Inflammatory macrophage treated with lipopolysaccharide for 1 hour (primary cell): ENCODE measurements at places on chromosomes 11 and 22.
A peak's percentile ranks its signal among the peaks of the same experiment; 100 is the strongest.

- DNase-seq, result no peak
These were observed at the start of gene ADORA2A for GRCh38 chr22:24427500-24428164. Gene ADORA2A, plus strand, starts transcription at chr22:24427599. Its CDS starts 5,806 bp downstream, at chr22:24433405.

- no peak for DNase-seq
These were observed 28.6 kb downstream of the ATG16L2 start for GRCh38 chr11:72842653-72843330.

GRCh38 chr11:125262194-125262829 is 97.8 kb downstream of the PKNOX2 start:
- DNase-seq, result no peak

DNA sequence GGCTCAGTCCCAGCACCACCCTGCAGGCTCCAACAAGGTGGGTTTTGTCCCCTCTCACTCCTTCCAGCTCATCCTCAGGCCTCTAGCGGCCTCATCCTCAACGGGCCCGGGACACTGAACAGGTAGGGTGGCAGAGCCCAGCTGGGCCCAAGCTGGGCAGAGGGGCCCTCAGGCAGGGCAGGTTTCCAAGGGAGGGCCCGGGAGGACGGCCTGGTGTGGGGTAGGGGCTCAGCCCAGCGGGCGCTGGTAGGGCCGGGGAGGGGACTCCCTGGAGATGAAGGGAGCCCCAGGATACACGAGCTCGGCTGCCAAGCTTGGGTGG is 2.5 kb upstream of the IFITM10 start:
- DNase-seq, result no peak

- no peak for DNase-seq
These were observed 5.1 kb downstream of the USP35 start for GRCh38 chr11:78193806-78194205.

GRCh38 chr11:85027346-85027745 is 599.8 kb downstream of the DLG2 start:
- DNase-seq, result no peak

DNA sequence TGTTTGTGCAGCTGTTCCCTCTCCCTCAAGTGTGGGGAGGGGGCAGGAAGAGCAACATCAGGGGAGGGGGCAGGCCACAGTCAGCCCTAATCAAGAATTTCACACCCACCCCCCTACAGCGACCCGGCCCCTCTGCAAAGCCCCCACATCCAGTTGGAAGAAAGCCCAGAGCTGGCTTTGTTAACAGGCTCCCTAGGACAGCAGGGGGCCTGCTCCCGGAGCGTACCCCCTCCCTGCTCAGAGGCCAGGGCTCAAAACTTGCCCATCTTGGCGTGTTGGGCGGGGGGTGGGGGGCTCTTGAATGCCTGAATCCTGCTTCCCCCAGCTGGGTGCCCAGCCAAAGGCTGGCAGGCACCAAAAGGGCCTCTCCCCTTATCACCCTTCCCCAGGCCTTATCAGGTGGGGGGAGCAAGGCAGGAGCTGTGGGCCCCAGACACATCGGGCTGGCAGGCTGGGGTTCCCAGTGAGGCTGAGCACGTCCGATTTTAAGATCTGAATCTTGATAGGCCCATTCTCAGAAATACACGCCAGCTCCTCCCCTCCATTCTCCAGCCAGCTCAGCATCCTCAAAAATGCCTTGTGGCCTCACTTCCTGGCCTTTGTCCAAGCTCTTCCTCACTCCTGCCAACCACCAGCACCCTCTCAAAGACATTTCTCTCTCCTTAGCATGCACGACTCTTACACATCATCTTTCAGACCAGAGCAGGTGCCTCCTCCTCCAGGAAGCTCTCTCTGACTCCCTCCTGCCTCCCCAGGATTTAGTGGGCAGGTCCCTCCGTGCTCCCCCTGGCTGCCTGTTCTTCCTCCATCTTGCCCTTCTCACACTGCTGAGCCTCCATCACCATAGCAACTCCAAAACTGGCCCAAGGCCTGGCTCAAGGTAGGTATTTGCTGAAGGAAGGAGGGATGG is 384.8 kb downstream of the MN1 start:
- DNase-seq, result no peak

GRCh38 chr11:57476757-57477506 is 16.6 kb downstream of the RTN4RL2 start:
- peak; percentile 48 for DNase-seq

- no peak for DNase-seq
These were observed 23.6 kb downstream of the EIF4G2 start for GRCh38 chr11:10785146-10785474.

- no peak for DNase-seq
These were observed 129.4 kb downstream of the NOX4 start for GRCh38 chr11:89361734-89362133.

GRCh38 chr11:125960771-125961170 is 14.9 kb downstream of the VSIG10L2 start:
- DNase-seq, result no peak

GRCh38 chr11:65965986-65966762 is 4.6 kb downstream of the SART1 start:
- DNase-seq, result no peak

GRCh38 chr11:61171907-61172306 is 10.7 kb upstream of the VPS37C start:
- DNase-seq, result no peak

DNA sequence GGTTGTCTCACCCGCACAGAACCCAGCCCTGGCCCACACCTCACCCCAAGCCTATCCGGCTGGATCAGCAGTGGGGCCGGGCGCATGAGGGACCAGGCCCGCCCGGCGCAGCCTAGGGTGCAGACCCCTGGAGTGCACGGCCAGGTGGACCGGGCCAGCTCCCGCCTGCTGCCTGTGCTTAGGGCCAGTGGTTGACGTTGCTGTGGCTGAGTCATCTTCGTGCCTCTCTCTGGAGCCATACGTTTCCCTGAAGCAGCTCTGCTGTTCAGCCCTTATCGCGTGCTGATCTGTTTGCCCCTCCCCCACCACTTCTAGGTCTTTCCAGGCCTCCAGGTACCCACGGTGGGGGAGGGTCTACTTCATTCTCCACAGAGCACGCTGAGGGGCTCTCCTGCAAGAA is 39.5 kb downstream of the CDKN1C start:
- no peak for DNase-seq

DNA sequence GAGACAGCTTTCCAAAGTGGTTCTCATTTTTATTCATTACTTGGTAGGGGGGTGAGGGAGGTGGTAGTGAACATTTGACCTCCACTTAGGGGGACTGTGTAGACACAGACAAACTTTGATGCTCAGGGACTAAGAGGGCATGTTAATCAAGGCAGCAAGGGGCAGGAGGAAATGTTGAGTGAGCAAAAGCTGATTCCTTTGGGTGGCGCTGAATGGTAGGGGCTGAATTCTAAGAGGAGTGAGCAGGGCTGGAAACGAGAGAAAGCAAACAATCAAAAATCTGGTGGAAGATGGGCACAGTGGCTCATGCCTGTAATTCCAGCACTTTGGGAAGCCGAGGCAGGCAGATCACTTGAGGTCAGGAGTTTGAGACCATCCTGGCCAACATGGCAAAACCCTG is 164.8 kb upstream of the BDNF start:
- no peak for DNase-seq

- peak; percentile 67 for DNase-seq
These were observed 711 bp downstream of the FDX1 start for GRCh38 chr11:110430267-110431050.

GRCh38 chr22:49646876-49647275 is 180.8 kb downstream of the BRD1 start:
- DNase-seq, result no peak

GRCh38 chr11:75879737-75880136 is 64.7 kb downstream of the UVRAG start:
- no peak for DNase-seq

DNA sequence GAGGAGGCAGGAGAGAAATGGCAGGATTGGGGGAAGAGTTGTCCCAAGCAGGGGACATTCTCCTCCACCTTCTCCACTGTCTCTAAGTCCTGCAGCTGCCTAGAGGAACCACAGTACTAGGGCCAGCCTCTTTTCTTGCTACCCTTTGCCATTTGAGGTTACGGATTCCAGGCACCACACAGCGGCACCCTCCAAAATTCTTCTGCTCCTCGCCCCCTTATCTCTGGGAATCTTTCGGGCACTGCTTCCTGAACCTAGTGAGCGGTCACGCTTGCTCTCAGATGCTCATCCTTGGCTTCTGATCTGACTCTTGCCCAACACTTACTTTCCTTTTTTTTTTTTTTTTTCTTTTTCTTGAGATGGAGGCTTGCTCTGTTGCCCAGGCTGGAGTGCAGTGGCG is 26.6 kb upstream of the XBP1 start:
- DNase-seq, result no peak

DNA sequence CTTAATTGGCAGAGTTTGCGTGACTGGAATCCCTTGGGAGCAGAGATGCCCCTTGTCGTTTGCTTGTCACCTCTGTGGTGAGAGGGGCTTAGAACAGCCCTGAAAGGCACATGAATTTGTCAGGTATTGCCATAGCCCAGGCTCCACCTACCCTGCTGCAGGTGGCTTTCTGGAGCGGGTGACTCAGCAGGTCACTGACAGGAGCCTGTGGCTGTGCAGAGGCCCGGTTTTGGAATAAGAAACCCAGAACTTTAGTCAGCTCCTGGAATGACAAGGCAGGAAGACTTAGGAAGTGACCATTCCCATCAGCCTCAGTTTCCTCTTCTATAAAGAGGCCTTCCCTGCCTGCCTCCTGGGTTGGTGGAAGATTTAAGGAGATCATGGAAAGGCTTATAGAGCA is 539.7 kb downstream of the INSC start:
- DNase-seq, result no peak

DNA sequence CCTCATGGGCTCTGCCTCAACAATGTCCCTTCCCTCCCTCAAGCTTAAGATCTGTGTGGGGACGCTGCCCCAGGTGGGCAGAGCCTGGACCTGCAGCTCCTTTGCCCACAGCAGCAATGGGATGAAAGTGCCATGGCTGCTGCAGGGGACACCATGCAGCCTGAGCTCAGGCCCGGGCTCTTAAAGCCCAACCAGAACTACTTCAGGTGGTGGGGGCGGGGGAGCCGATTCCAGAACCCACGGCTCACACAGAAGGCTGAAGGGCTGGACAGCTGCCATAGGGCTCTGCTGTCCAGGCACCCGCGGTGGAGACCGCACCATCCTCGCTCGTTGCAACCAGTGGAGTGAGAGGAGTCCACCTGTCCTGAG is 12.5 kb downstream of the CHID1 start:
- no peak for DNase-seq

GRCh38 chr11:133271206-133271605 is 261.1 kb downstream of the OPCML start:
- DNase-seq, result no peak

DNA sequence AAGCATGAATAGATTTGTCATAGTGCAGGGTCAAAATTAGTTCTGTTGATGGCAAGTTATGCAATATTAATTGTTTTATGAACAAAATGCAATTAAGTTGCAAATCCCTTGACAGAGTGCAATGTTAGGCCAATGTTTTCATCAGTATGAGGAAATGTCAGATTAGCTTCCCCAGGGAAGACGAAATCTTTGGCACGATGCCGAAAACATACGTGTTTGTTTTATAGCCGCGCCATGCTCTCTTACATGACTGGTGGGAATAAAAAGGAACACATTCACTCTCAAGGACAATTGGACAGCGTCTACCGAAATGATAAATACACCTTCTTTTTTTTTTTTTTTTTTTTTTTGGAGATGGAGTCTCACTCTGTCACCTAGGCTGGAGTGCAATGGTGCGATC is 27.0 kb downstream of the MFNG start:
- no peak for DNase-seq

- DNase-seq, result no peak
These were observed 10.4 kb upstream of the ANO1 start for GRCh38 chr11:70067591-70068341.

DNA sequence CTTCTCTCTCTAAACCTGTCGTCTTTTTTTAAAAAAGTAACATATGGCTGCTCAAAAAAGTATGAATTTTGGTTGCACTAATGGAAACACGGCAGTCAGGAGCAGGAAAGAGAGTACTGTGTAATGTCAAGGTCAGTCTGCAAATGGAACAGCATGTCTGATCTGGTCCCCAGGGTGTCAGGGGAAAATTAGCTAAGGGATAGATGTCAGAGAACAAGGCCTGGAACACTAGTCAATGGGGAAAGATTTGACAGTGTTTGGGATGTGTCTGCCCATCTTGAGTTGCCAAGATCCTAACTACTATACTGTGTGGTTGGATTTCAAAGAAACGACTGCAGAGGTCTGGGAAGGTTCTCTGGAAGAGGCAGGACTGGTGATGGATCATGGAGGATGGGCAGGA is 65.7 kb upstream of the PHOX2A start:
- no peak for DNase-seq

GRCh38 chr22:35524966-35525686 is 15.5 kb upstream of the RASD2 start:
- no peak for DNase-seq

- DNase-seq, result no peak
These were observed 129.7 kb downstream of the ST3GAL4 start for GRCh38 chr11:126485021-126485792.

DNA sequence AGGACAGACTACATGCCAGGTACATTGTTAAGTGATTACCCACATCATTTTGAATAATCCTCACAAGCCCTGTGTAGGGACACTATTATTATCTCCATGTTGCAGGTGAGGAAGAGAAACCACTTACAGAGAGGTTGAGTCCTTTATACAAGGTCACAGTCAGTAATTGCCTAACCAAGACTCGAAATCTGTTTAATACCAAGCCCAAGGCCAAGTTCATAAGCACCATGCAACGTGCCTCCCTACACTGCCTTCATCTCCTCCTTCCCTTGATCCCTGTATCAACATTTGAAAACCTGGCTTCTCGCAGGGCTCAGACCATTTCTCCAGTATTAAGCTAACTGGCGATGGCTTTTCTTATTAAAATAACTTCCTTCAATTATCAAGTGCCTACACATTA is 41.7 kb upstream of the SEZ6L start:
- DNase-seq, result no peak

DNA sequence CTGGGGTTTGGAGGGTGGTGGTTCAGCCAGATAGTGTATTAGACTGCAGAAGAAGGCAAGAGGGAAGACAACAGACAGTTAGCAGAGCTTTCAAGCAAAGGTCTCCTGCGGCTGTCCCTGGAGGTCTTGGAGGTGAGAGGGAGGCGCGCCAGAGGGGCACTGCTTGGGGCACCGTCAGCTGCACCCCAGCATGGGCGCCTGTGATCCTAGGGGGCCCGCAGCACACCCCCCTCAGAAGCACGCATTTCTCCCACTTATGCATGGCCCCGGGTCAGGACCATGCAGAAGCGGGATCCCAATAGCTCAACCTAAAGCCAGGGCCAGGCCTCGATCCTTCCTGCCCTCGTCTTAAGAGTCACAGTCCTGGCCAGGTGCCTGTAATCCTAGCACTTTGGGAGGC is 26.5 kb downstream of the FGF4 start:
- DNase-seq, result no peak

- DNase-seq, result no peak
These were observed 68.1 kb downstream of the MPPED1 start for GRCh38 chr22:43479962-43480361.

- DNase-seq, result no peak
These were observed 20.3 kb downstream of the IFITM10 start for GRCh38 chr11:1730059-1730629.
